Right renal pelvis (tissue), 4 donors: ENCODE measurements at places on chromosomes 7 and 10. TPM values are rescaled to one million over a fixed set of nuclear protein-coding genes. Genes with fewer than 3 reads are reported as not detected.

PRPF18 gene
- 26.9 TPM for polyA plus RNA-seq

PARD3 gene
- polyA plus RNA-seq = 62.1 TPM

DNA sequence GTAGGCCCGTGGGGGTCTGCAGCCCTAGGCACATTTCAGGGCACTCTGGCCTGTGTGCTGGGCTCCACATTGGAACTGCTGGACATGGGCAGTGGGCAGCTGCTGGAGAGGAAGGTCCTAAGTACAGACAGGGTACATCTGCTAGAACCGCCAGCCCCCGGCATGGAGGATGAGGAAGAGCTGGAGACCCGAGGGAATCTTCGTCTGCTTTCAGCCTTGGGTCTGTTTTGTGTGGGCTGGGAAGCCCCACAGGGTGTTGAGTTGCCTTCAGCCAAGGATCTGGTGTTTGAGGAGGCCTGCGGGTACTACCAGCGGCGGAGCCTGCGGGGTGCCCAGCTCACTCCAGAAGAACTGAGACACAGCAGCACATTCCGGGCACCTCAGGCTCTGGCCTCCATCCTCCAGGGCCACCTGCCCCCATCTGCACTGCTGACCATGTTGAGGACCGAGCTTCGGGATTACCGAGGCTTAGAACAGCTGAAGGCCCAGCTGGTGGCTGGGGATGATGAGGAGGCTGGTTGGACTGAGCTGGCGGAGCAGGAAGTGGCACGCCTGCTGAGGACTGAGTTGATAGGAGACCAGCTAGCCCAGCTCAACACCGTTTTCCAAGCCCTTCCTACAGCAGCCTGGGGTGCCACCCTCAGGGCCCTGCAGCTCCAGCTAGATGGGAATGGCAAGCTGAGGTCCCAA is 1.4 kb downstream of the HPS6 start:
- no peak for DNase-seq

SRPK2 gene
- 44.4 TPM for polyA plus RNA-seq

GARIN1A gene
- 1.7 TPM for polyA plus RNA-seq

DNA sequence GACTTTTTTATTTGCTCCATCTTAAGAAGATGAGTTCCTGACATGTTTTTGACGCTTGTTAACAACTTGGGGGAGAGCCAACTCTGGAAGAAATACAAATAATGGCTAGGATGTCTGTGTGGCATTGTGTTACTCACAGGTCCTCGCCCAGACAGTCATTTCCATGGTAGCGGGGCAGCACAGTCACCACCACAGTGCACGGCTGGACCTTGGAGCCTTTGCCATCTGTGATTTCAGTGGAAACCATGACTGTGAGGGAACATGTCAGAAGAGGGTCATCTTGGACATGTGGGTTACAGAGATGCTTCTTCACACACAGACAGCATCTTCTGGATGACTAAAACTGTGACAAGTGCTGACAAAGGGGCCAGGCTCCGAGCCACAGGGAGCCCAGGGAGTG is 74.5 kb downstream of the PKD1L1 start:
- DNase-seq = no peak

TEX47 gene
- polyA plus RNA-seq = not detected

DNA sequence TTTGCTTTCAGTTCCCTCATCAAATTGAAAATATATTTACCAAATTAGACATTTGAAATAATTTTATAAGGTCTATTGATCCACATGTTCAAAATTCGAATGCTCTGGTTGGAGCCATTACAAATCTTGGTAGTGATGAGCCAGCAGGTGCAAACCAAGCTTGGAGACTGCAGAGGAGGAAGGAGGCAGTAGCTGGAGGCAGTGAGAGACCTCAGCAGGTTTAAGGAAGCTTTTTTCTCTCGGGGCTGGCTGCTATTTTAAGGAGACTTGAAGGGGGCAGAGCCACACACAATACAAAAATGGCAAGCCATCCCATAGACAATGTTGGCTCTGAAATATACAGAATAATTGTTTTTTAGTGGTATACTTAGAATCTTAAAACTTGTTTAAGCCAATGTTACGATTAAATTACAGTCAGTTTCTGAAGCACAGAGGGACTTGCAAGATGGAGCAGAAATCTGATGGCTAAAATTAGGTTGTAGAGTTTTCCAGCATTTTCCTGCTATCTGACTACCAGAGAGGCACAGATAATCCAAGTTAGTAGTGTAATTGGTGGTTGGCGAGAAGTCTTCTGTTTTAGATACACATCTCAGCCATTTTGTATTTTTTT is 185.8 kb downstream of the SNX10 start:
- no peak for DNase-seq

GRCh38 chr7:80960244-80960795 is 41.5 kb upstream of the SEMA3C start:
- DNase-seq = no peak

- no peak for DNase-seq
These were observed 30.5 kb downstream of the NPS start for GRCh38 chr10:127579640-127580039.

AKR1D1 gene
- 0.07 TPM for polyA plus RNA-seq

DNA sequence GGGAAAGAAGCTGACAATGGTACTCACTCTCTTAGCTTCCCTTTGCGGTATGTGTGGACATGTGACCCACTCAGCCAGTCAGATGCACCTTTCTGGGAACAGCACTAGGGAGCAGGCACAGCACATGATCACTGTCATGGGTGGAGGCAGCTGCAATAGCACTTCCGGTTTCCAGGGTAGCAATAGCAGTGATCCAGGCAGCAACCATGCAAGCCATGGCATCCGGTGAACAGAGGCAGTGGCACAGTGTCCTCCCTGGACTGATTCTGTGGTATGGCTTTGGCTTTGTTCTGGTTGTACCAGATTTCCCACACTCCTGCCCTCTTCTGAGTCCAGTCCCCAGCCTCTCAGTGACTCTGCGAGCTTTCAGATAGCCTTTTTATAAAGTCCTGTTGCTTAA is 86.8 kb upstream of the NAMPT start:
- DNase-seq = no peak

TNS3 gene
- 91.4 TPM for polyA plus RNA-seq

DNA sequence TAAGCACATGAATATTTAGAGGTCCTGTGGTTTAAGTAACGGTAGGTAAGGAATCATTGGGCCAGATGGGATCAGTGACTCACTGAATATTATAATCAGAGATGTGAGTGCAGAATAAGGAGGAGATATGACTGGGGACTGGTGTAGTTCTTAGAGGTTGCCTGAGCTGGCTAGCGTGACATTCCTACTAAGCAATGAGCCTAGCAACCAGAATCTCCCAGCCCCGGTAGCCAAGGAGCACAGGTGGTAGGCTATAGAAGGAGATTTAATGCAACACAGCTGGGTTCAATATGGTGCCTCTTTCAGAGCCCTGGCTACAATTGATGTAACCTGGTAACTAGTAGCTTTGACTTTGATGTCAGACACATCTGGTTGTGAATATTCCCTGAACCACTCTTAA is 641.6 kb downstream of the AUTS2 start:
- DNase-seq = no peak

- DNase-seq = no peak
These were observed 94.7 kb upstream of the PRSS58 start for GRCh38 chr7:142352543-142352942.

IDI2 gene
- polyA plus RNA-seq = 0.08 TPM

TMEM229A gene
- 0.17 TPM for polyA plus RNA-seq

ZNF679 gene
- polyA plus RNA-seq = not detected

DNA sequence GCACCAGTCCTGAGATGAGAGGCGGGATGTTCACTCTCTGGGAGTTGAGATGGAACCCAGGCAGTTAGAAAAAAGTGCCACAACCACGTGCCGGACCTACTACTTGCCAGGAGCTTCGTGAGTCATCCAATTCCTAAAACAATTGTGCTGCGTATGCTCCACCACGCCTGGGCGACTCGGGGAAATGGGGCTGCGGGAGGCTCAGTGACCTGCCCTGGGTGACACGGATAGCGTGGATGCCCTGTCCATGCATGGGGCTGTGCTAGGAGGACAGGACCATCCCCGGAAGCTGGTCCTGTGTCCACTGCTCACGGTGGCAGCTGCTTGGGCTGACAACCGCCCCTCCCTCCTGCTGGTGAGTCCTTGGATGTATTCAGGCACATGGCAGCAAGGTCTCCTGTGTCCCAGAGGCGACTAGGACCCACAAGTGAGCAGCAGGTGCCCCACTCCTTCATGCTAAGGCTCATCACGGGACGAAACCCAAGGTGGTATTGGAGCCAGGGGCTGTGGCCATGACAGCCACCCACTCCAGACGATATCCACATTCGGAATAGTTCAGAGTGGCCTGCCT is 90.4 kb downstream of the BMS1 start:
- no peak for DNase-seq

GRCh38 chr7:117835016-117835664 is 38.1 kb downstream of the CTTNBP2 start:
- DNase-seq = no peak

DNA sequence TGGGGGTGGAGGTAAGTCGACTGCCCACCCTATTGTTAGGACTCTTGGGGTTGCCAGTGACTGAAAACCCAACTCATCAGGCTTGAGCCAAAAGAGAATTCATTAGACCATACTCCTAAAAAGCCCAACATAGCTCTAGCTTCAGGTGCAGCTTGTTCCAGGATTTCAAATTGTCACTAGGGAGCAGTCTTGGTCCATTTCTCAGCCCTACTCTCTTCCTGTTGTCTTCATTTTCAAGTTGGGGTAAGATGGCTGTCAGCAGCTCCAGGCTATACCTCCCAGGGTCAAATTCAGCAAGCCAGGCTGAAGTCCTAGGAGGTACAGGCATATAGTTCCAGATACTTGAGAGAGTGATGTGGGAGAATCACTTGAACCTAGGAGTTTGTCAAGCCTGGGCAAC is 14.9 kb upstream of the COL13A1 start:
- DNase-seq = no peak

WASHC2A gene
- polyA plus RNA-seq = 78.5 TPM

SPACDR gene
- polyA plus RNA-seq = 1.5 TPM

DNA sequence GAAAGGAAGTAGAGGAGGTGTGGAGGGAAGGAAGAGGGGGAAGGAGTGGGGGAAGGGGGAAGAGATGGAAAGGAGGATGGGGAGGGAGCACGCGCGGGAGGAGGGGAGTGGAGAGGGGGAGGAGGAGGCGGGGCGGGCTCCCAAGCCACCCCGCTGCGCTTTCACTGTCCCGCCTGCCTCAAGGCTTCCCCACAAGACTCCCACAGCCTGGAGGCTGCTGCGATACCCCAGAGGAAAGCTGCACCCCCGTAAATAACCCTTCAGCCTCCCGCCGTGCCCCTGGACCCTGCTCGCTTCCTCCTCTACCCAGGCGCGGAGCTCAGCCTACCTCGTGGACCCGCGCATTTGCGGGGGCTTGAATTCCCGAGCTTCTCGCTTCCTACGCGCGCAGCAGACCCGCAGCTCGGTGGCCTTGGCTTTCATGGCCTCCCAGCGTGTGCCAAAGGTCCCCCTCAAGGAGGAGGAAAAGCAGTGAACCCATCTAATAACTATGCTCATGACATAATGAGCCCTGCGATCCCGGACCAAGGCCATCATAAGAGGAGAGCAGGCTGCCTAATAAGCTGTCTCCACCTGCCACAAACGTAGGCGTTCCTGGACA is at the start of gene C10orf67:
TSS of gene C10orf67 (minus strand) at position 557 of the 601 bp plus-strand sequence. CDS start at position 534, 23 bp downstream.
- DNase-seq = no peak

PPP3CB gene
- 70.3 TPM for polyA plus RNA-seq

TRPV5 gene
- polyA plus RNA-seq = 1.5 TPM

DNA sequence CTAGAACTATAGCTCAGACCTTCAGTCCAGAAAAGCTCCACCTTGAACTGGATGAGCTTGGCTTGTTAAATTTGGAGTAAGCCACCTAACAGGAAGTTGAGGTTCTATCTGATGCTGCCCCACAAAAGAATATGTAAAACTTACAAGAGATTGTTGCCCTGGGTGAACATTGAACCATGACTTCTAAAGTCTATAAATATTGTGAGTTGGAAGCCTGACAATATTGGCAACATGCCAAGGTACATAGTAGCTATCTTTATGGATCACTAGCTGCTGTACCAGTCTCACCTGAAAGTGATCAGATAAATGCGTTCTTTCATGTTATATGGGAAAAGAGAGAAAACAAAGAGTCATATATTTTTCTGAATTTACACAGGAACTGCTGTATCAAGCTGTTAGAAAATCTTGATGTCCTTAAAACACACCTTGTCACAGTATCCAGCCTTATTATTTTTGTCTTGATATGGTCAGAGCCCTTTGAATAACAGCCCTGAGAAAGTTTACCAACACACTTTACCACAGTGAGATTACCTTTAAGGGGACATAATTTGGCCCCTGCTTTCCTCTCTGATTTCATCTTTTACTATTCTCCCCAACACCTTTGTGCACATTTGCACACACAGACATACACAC is 92.0 kb downstream of the LSMEM1 start:
- no peak for DNase-seq

GRCh38 chr7:91557789-91558404 is 293.7 kb downstream of the FZD1 start:
- no peak for DNase-seq

DNA sequence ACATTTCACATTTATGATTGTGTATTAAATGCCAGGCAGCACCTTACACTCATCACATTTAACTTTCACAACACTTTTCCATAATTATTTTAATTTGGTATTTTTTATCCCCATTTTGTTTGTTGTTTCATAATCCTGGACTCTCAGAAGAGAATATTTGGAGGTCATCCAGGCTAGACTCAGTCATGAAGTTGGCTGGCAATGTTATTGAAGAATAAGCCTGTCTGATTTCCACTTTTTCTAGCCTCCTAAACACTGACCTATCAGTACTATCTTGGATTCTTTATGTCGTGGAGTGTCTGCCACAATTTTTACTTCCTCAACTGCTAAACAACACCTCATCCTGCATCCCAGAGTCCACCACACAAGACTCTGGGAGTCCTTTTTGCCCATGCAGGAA is 372.3 kb upstream of the NRP1 start:
- DNase-seq = no peak

- DNase-seq = no peak
These were observed 2.7 kb downstream of the MXI1 start for GRCh38 chr10:110209926-110210673.

GPR15LG gene
- 0.78 TPM for polyA plus RNA-seq

DNA sequence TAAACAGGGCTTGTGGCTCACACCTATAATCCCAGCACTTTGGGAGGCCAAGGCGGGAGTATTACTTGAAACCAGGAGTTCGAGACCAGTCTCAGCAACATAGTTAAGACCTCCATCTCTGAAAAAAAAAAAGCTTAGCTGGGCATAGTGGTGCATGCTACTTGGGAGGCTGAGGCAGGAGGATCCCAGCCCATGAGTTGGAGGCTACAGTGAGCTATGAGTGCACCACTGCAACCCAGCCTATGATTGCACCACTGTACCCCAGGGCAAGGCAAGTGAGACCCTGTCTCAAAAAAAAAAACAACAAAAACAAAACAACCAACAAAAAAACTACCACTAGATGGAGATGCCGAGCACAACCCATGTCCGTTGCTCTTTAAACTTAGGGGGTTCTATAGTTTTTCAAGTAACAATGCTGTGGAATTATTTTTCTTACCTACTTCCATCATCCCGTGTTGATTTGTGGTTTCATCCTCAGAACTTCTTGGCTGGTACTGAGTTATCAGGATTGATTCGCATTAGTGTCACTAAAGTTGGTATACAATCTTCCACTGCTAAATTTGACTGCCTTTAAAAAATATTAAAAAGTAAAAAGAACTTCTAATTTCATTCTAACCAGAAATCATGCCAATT is 12.2 kb upstream of the REPIN1 start:
- DNase-seq = no peak

- DNase-seq = peak; percentile 30
These were observed 231.3 kb upstream of the RHOBTB1 start for GRCh38 chr10:61175316-61175715.

CHST15 gene
- 20.2 TPM for polyA plus RNA-seq

GRCh38 chr10:95289003-95289920 is 1.5 kb downstream of the PDLIM1 start:
- no peak for DNase-seq

- no peak for DNase-seq
These were observed 20.4 kb downstream of the KLLN start for GRCh38 chr10:87842776-87843497.

AKR1C8 gene
- 0.64 TPM for polyA plus RNA-seq

PTF1A gene
- polyA plus RNA-seq = 0.19 TPM
